ACHN (cell line): ENCODE measurements at places on chromosomes 12 and 14.

- no peak for DNase-seq
Observed at GRCh38 chr14:69355154-69355597, 42.9 kb downstream of the ERH start.

GRCh38 chr12:86050010-86050409 is 175.9 kb downstream of the NTS start:
- DNase-seq = no peak

DNA sequence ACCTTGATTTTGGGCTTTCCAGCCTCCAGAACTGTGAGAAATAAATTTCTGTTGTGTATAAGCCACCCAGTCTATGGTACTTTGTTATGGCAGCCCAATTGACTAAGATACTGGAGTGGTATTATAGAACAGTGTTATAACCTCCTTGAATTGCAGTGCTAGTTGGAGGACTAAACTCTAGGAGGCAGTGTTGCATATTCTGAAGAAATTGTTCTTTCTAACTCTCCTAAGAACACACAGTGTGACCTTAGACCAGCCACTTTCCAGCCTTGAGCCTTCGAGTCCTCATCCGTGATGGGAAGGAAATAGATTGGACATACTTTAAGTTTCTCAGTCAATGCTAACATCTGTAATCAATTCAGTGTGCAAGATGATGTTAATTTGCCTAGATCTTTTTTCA is 22.4 kb upstream of the LRRC10 start:
- DNase-seq = peak; percentile 29

GRCh38 chr14:69518289-69519101 is 34.0 kb downstream of the PLEKHD1 start:
- no peak for DNase-seq

DNA sequence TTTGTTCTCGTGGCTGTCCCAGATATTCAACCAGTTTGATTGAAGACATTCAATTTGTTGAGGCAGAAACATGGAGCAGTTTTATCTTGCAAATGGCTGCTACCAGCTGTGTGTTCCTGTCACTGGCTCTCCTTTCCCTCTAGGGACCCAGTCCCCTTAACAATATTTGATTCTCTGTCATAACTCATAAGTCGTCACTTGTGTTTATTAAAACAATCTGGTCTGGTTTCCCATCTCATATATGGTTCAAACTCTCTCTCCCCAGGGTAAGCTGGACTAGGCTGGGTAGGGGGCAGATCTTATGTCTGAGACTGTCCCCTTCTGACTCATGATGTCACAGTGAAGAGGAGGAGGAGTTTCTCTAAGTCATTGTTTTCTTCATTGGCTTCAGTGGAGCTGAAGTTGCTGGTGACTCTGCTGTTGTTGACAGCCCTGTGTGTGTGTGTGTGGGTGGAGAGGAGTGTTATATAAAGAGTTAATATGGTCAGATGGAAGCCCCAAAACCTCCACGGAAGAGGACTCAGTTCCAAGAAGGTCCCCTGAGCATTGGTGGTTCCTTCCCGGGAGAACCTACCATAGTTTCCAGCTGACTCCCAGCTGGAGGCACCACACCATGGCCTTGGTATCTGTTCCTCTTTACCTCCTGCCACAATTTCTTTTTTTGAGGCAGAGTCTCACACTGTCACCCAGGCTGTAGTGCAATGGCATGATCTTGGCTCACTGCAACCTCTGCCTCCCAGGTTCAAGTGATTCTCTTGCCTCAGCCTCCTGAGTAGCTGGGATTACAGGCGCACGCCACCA is 16.1 kb upstream of the GNG2 start:
- DNase-seq = no peak
